ENCODE measurements at places on chromosomes 7 and 10.
A peak's percentile ranks its signal among the peaks of the same experiment; 100 is the strongest.

- DNase-seq = no peak
These were observed 6.7 kb downstream of the DDC start for GRCh38 chr7:50558294-50559053.

- DNase-seq = no peak
These were observed 2.6 kb downstream of the PGAM1 start for GRCh38 chr10:97428572-97428981.

GRCh38 chr10:58143944-58144343 lies 123.8 kb downstream of the IPMK start:
- DNase-seq = no peak

GRCh38 chr10:111100198-111100597 lies 23.4 kb downstream of the ADRA2A start:
- DNase-seq = no peak

DNA sequence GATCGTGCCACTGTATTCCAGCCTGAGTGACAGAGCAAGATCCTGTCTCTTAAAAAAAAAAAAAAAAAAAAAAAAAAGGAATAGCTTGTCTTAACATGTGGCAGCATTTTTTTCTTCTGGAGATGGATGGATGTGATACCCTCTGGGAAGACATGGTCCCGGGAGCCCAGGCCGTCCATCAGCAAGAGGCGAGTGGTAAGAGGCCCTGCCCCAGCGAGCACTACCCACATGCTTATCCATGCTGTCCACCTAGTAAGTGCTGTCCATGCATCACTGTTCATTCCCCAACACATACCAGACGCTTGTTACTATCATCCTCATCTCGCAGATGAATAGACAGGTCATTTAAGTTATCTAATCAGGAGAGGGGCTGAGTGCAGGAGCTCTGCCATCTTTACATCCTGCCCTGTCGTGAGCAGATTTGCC lies 12.9 kb downstream of the ATP6V1F start:
- DNase-seq = no peak

GRCh38 chr7:146683439-146683838 lies 566.8 kb downstream of the CNTNAP2 start:
- DNase-seq = no peak

- DNase-seq = no peak
These were observed 84.0 kb upstream of the BTBD16 start for GRCh38 chr10:122186816-122187810.

DNA sequence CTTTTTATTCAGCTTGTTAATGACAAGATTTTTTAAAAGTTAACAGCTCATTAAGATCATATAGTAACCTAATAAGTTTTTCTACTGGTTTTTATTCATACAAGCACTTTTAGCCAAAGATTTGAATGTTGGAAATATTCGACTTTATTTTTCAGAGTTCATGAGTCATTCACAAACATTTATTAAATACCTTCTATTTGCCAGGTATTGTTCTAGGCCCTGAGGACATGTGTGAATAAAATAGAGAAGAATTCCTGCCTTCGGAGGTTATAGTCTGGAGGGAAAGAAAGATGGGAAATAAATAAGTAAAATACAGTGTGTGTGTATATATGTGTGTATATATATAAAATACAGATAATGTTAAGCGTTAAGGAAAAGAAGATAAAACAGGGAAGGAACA lies 31.5 kb downstream of the BTAF1 start:
- DNase-seq = no peak

- no peak for DNase-seq
These were observed 189.9 kb downstream of the TCERG1L start for GRCh38 chr10:131121511-131122035.

GRCh38 chr7:96380111-96380512 lies 58.2 kb upstream of the SLC25A13 start:
- no peak for DNase-seq

DNA sequence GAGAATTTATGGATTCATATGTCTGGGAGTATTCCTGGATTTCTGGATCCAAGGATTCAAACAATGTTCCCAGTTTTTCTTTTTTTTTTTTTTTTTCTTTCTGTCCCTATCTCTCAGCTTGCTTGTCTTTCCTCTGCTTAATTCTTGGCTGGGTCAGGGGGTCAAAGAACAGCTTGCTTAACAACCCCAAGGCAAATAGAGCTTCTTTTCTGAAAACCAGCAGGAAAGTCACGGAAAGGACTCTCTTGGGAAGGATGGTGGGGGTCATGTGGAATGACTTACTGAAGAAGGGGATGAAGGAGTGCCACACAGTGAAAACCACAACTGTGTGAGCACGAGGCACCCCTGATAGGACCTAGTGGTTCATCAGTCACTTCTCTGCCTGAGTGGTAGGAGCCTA lies 36.1 kb downstream of the GRK5 start:
- no peak for DNase-seq

DNA sequence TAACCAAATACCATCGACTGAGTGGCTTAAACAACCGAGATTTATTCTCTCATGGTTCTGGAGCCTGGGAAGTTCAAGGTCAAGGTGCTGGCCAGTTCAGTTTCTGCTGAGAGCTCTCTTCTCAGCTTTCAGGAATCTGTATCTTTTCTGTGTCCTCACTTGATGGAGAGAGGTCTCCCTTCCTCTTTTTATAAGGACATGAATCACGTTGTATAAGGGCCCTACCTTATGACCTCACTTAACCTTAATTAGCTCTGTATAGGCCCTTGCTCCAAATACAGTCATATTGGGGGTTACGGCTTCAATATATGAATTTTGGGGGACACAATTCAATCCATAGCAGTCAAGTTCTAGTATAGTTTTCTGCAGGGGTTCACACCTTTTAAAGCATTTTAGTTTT lies 135.2 kb upstream of the ADO start:
- DNase-seq = no peak

GRCh38 chr7:76512941-76513816 lies 2.8 kb downstream of the UPK3B start:
- DNase-seq = no peak

GRCh38 chr10:53387562-53387961 lies 615.0 kb upstream of the MBL2 start:
- no peak for DNase-seq

DNA sequence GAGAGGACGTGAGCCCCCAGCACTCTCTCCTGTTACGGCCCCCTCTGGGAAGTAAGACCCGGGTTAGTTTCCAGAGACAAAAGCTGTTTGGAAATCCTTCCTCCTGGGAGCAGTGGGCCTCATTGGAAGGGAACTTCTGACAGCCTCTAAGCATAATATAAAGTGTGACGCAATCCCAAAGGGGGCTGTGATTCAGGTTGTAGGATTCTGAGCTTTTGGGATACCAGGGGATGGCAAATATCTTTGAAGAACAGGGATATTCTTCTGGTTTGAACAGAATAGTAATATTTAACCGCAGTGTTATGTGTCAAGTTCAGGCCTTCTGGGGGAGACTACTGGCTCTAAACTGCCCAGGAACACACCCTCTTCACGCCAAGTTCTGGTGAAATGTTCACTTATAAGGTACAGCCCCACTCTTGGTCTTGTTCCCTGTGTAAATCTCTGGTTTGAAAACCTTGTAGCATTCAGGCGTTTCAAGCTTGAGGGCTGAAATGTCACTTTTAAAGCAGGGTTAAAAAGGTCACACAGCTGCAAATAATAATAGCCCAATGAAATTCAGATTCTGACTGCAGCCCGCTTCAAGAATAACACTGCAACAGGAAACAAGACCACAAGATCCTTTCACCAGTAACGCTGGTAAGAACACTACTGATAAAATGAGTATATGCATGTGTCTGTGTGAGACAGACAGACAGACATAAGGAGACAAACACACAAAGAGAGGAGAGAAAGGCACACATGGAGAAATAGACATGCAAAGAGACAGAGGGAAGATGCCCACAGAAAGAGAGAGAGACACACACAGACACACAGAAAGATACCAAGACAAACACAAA lies 69.0 kb downstream of the CREB5 start:
- DNase-seq = no peak

GRCh38 chr10:106765241-106765754 lies 399.2 kb downstream of the SORCS1 start:
- no peak for DNase-seq

GRCh38 chr10:43166880-43167497 lies 28.7 kb downstream of the CSGALNACT2 start:
- no peak for DNase-seq

DNA sequence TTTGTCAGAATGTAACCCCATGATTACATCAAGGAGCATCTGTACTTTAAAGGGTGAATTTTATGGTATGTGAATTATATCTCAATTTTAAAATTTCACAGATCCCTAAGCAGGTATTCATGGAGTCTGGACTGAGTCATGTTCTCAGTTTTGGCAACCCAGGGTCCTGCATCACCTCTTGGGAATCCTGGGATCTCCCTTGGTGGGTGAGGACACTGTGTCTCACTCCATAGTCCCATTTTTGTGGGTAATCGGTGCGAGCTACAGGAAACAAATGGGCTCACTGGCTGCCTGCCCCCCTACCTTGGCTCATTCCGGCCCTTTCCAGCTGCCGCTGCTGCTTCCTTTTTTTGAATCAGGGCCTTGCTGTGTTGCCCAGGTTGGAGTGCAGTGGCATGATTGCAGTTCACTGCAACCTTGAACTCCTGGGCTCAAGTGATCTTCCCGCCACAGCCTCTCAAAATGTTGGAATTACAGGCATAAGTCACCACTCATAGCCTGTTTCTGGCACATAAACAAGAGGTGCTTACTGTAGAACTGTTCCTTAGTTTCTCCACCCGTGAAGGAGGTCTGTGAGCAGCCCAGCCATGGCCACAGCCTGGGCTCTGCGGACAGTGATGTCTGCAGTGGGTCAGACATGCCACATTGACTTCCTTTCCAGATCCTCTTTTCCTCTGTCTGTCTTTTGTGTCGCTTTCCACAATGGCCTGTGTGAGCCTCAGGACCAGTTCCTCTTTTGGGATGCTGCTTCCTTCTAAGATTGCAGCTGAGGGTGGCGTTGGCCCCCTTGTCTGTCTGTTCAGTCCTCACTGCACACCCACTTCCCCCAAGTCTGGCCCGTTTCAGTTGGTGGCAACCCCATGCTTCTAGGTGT lies 14.5 kb downstream of the PALD1 start:
- no peak for DNase-seq

GRCh38 chr7:128255271-128255670 lies 14.2 kb downstream of the LEP start:
- no peak for DNase-seq

DNA sequence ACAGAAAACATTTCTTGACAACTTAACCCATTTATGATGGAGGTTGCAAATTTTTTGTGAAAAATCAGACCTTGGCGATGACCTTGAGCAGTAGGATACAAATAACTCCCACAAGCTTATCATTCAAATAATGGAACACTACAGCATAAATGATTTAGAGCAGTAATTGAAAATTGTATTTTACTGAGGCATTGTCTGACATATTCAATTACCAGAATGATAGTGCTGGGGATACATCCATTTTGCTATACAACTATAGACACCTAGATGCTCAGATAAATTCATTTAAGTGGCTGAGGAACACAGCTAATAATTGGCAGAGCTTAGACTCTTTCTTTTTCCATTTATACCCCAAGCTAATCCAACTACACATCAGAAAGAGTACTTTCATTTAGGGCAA lies 18.9 kb downstream of the TWIST1 start:
- DNase-seq = no peak

- no peak for DNase-seq
These were observed 778 bp upstream of the TRIM8 start for GRCh38 chr10:102643336-102644065.

DNA sequence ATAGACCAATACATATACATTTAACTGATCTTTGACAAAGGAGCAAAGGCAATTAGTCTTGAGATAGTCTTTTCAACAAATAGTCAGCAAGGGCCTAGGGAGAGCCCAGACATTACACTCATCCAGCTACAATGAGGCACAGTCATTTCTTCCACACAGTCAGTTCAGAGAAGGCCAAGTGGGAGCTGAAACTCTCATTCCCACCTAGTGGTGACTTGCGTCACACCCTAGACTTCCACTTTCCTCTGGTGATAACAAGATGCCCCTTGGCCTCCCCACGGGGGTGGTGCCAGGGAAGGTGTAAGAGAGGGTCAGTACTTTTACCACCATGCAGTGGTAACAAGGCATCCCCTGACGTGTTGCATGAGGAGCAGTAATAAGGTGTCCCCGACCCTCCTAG lies 8.0 kb downstream of the FRMPD2 start:
- DNase-seq = no peak

- DNase-seq = no peak
These were observed 77.2 kb downstream of the C7orf25 start for GRCh38 chr7:42834676-42835075.

DNA sequence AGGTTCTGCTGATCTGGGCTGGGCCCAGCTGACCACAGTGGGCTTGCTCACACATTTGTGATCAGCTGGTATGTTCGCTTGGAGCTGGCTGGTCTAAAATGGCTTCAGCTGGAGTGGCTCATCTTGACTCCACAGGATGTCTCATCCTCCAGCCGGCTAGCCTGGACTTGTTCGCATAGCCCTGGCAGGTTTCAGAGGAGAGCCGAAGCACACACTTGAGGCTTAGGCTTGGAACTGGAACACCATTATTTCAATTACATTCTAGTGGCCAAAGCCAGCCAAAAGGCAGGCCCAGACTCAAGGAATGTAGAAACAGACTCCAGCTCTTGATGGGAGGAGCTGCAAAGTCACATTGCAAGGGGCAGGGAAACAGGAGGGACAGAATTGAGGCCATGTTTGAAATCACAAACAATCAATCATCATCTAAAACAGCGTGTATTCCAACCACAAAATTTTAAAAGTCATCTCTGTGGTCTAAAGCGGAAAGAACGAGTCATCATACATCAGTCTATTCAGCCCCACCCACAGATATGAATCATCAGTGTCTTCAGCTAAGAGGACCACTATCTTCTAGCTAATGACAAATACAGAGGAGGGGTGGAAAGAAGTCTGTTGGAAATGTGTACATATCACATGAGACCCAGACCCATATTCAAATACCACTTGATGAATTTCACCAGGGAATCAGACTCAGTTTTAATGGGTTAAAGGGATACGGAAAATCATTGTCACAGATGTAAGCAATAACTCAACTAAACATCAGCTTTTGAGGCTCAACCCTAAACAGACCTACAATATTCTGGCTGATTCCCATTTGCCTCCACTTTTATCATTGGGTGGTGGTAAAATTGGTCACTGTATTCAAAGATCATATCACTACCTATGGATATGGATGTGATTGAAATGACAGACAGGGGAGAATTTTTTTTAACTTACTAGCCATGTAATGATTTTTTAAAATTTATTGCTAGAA lies 139.0 kb upstream of the MKLN1 start:
- DNase-seq = peak; percentile 24

GRCh38 chr10:78028438-78029268 lies 662 bp downstream of the POLR3A start:
- DNase-seq = no peak

- no peak for DNase-seq
These were observed 55.4 kb upstream of the MSRB2 start for GRCh38 chr10:23040002-23040401.

DNA sequence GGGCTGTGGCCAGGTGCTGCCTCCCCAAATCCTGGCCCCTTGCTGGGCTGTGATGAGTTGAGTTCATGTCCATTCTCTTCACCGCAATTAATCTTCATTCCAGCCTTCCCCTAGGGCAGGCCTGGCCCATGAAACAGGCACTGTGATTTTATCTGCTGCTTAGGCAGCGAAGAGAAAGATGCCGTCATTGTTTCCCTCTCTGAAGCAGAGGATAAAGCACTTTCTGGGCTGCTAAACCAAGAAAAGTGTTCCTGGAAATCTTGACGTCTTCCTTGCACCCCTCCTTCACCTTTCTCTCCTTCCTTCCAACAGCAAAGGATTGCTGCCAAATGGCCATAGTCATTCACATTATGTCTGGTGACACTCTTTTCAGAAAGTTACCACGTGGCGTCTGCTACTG lies 265.9 kb downstream of the ZEB1 start:
- DNase-seq = no peak

GRCh38 chr7:142185069-142185468 lies 72.8 kb downstream of the PRSS58 start:
- no peak for DNase-seq

GRCh38 chr10:69007260-69007659 lies 18.7 kb downstream of the KIFBP start:
- DNase-seq = no peak
